ENCODE measurements at places on chromosomes 13 and 19. TPM values are rescaled to one million over a fixed set of nuclear protein-coding genes. Genes with fewer than 3 reads are reported as not detected.

Gene LMTK3
- not detected for total RNA-seq

Gene SIGLEC12
- not detected for total RNA-seq

Gene ADM5
- total RNA-seq = 1.2 TPM

Gene LGALS13
- not detected for total RNA-seq

Gene PGPEP1
- total RNA-seq = 17.4 TPM

Gene TRPC4
- total RNA-seq = under 0.01 TPM

Gene ERFL
- under 0.01 TPM for total RNA-seq

Gene NLRP4
- not detected for total RNA-seq

Gene ZNF570
- 4.7 TPM for total RNA-seq
